ENCODE measurements at places on chromosomes 7 and 10.

GRCh38 chr7:155825336-155825735 is 13.1 kb upstream of the SHH start:
- DNase-seq: no peak

GRCh38 chr10:48657416-48657815 is 27.3 kb upstream of the WDFY4 start:
- no peak for DNase-seq

- DNase-seq: no peak
Measured at GRCh38 chr10:44935201-44935965, 24.2 kb upstream of the RASSF4 start.

- no peak for DNase-seq
Measured at GRCh38 chr7:111527545-111527944, 34.7 kb downstream of the IMMP2L start.

DNA sequence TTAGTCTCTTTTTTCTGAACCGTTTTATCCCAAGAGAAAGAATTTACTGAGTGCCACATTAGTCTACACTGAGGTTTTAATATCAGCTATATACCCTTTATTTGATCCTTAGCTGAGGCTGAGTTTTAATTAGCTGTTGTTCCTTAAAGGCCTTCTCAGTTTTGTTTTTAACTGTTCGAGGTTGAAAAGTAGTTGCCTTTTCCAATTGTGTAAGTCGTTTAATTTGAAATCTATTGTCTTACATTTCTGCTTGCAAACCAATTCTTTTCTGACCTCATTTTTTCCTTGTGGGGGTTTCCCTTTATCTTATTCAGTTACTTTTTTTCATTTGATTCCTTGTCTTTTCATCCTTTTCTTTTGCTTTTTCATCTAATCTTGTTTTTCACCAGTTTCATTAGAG is 30.8 kb downstream of the UMAD1 start:
- no peak for DNase-seq

DNA sequence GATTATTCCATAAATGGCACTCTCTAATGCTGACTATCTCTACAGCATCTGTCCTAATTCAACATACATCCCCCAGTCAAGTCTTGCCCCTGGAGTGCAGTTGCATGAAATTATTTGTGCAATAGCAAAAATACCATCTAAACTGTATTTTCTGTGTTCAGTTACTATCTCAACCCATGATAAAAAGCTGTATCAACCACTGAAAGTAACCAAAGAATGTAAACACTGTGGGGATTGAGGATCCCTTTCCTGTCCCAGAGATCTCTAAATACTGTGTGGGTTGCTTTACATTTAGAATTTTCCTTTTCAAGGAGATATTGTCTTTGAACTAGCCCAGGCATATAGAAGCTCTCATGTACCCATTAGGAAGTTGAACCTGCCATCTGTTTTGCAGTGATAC is 23.9 kb upstream of the DGKI start:
- DNase-seq: no peak

- DNase-seq: no peak
Measured at GRCh38 chr10:132740588-132740987, 45.4 kb downstream of the NKX6-2 start.

- DNase-seq: no peak
Measured at GRCh38 chr7:22343612-22344011, 13.3 kb downstream of the RAPGEF5 start.

DNA sequence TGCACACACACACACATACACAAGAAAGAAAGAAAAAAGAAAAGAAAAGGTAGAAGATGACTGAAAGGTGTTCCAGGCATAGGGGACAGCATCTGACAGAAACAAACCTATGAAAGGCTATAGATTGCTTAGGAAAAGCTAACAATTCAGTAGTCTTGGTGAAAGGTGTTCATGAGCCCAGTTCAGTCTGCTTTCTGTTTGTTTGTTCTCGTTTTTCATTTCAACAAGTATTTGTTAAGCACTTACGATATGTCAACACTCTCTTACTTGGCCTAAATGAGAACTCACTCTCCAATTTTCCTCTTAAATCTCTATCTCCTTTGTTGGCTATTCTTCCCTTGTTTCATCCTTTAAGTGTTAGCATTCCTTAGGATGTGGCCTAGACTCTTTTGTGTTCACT is 133.2 kb downstream of the GRM8 start:
- no peak for DNase-seq

DNA sequence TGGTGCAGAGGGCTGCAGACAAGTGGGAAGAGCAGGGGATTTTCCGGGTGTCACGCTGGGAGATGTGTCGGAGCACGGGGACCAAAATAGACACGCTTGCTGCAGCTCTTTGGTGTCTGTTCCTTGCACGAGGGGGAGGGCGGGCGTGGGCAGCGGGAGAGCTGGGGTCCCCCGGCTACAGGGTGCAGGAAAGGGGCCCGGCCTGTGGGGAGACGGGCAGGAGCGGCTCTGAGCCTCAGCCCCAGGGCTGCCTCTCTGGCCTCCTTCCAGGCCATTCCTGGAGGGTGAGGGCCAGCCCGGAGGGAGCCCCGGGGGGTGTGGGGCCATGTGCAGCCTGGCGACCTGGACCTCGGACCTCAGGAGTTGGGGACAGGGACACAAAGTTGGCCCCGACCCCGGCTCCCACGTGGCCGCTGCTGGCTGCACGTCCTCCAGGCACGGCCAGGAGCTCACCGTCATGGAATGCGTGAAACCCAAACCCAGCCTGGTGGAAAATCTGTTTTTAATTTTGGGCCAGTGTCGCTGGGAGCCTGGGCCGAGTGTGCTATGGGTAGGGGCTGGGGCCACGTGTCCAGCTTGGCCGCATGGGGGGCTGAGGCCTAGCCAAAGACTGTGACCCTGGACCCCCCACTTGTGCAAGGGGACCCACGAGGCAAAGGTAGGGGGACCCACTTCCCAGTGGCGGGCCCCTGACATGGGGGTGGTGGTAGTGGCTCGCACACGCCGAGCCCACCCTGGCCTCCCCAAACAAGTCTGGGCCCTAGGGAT is 6.6 kb downstream of the TTYH3 start:
- DNase-seq: no peak

GRCh38 chr10:114307731-114308130 is 68.7 kb downstream of the VWA2 start:
- no peak for DNase-seq

DNA sequence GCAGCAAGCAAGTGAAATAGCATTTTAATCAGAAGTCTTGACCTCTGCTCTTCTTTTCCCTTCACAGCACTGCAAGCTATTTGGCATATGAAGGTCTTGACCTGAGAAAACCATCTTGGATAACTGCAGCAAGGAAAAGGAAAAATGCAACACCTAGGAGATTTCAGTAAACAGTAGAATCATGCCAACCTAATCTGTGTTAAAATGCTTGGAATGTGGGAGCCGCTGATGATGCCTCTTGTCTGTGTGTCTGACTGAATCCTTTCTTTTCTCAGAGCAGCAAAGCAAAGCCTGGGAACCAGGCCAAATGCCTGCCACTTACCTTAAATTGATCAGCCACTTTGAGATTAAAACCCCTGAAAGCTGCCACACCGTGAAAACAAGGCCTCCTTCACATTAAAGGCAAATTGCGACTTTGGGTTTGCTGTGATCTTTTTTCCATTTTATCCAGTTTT is 80.4 kb upstream of the CDK6 start:
- DNase-seq: no peak

DNA sequence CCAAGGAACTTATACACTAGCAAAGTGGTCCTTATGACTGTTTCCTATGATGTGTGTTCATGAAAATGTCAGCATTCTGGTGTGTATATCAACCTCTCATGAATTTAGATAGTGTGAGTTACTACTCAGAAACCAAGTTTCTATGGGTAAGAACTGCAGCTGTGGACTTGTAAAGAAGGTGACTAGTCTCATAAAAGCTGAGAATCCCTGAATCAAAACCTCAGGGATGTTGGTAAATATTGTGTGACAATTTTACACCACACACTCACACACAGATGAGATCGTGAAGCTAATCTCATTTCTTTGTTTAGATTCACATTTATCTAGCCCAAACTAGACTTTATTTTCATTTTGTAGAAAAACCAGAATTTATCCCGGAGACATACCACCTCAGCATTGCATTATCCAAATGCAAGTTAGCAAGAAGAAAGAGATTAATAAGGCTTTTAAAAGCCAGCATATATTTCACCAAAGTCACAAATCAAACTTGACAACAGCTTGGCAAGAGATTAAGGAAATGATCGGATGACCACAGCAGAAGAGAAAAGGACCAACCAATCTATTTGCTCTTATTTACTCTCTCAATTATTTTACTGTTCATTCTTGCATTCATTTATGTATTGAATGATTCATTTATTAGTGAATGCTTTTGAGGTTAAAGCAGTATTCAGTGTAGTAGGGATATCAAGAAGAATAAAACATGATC is 92.9 kb downstream of the PLXDC2 start:
- DNase-seq: no peak

DNA sequence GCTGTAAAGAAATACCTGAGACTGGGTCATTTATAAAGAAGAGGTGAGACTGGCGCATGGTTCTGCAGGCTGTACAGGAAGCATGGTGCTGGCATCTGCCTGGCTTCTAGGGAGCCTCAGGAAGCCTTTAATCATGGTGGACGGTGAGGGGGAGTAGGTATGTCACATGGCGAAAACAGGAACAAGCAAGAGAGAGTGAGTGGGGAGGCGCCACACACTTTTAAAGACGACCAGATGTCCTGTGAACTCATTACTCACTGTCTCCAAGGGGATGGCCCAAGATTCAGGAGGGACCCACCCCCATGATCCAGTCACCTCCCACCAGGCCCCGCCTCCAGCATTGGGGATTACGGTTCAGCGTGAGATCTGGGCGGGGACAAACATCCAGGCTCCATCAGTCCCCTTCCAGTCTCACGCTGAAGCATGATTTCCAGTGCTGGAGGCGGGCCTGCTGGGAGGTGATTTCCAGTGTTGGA is 3.2 kb downstream of the ZNF316 start:
- DNase-seq: no peak

- no peak for DNase-seq
Measured at GRCh38 chr7:127578036-127578684, 7.2 kb downstream of the GCC1 start.

- DNase-seq: no peak
Measured at GRCh38 chr7:158140538-158141220, 446.9 kb downstream of the PTPRN2 start.

GRCh38 chr10:117552701-117553141 is 10.2 kb downstream of the EMX2 start:
- DNase-seq: no peak

DNA sequence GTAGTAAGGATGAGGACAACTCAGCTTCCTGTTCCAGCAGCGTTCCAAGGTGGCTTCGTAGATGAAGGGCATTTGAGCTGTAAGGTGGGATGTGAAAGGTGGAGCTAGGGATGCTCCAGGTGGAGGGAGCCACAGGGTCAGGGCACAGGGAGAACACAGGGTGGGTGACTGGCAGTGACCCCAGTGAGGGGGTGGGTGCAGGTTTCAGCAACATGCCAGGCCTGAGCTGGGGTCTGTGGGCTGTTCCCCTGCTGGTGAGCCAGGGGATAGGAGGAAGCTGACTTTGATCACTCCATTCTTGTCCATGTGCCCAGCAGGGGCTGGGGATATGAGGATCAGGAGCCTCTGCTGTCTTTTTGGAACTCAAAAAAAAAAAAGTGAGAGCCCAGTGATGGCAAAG is 33.2 kb downstream of the CDH23 start:
- DNase-seq: no peak

DNA sequence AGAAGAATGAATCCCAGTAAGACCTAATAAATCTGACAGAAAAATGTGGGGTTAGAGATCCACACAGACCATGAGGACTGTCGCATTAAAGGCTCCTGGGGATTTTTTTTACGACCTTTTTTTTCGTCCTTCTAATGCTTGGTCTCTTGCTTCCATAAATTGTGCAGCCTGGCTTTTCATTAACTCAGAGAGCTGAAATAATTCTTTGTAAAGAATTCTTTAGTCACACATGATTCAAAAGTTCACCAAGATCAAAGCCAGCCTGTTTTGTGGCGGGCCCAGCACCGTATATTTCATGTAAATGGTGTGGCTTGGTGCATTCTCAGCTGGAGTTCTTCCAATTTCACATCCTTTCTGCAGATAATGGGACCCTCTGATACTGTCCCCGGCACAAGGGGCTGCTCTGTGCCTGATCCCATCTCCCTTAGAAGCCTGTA is 206.6 kb upstream of the BMPER start:
- DNase-seq: no peak

- DNase-seq: no peak
Measured at GRCh38 chr10:126001576-126001975, 105.2 kb downstream of the FANK1 start.

DNA sequence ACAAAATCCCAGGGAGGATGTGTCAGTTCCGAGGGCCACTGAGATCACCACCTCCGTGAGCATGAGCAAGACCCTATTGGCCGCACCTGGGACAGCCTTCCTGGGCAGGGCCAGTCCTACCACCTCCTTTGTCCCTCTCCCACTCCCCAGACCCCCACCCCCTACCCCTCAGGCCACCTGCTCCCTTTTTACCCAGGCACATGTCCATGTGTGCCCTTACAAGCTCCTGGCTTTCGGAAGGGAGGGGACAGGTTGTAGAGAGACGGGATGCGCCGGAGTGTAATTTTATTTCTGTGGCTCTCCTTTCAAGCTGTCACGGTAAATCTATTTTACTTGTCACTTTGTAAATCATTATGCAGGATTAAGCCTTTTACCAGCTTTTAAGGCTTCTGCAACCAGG is 20.9 kb downstream of the ZMIZ1 start:
- DNase-seq: no peak

DNA sequence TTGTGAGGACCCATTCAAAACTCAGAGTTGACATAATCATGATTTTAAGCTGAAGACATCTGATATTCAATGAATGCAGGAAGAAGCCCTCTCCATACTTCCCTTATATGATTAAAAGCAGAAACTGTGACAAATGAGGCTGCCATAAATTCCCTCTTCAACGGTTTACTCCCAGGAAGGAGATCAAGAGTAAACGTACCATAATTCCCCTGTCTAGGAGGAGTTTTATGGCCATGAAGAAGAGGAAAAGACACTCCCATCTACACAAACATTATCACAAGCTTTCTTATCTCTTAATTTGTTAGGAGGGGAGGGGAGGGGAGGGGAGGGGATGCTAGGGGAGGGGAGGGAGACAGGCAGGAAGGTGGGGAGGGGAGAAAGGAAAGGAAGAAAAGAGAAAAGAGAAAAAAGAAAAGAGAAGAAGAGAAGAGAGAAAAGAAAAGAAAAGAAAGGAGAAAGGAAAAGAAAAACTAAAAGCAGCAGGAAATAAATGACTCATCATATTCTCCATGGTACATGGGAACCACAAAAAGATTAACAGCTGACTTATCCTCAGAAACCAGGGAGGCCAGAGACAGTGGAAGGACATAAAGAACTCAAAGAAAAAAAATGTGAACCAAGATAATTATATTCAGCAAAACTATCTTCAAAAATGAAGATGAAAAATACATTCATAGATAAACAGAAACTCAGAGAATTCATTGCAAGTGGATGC is 121.6 kb downstream of the ALOX5 start:
- no peak for DNase-seq
